ENCODE measurements at places on chromosomes 5 and 9. TPM values are rescaled to one million over a fixed set of nuclear protein-coding genes. Genes with fewer than 3 reads are reported as not detected.

Gene SELENOP
- 56.9 TPM for total RNA-seq

Gene NTRK2
- total RNA-seq, result not detected

Gene IPPK
- 12.5 TPM for total RNA-seq

Gene PCDHGA6
- total RNA-seq, result not detected

Gene MAPKAP1
- 137 TPM for total RNA-seq

Gene FRMD3
- 0.10 TPM for total RNA-seq

Gene PGM5
- 0.14 TPM for total RNA-seq

Gene TMEM252
- not detected for total RNA-seq

Gene PCDHB8
- not detected for total RNA-seq

Gene PHF24
- total RNA-seq, result 0.37 TPM

Gene GPR151
- total RNA-seq, result 0.07 TPM

Gene GRIN1
- total RNA-seq, result 0.52 TPM

Gene ITGA1
- total RNA-seq, result 2.6 TPM

Gene SPATA31D4
- not detected for total RNA-seq

Gene TAF1L
- total RNA-seq, result not detected

Gene PCDHB16
- total RNA-seq, result 0.07 TPM

Gene DBH
- not detected for total RNA-seq

Gene MEF2C
- total RNA-seq, result 3.4 TPM

Gene COL23A1
- 18.0 TPM for total RNA-seq

Gene ORM2
- 2.2 TPM for total RNA-seq

Gene CMBL
- 5.3 TPM for total RNA-seq

Gene EQTN
- 2.1 TPM for total RNA-seq

Gene GARNL3
- 6.7 TPM for total RNA-seq

Gene MARVELD2
- 15.6 TPM for total RNA-seq

Gene SRD5A1
- total RNA-seq, result 27.7 TPM

Gene PKD2L2
- total RNA-seq, result not detected

Gene CACNA1B
- 2.3 TPM for total RNA-seq

Gene RUSC2
- 12.3 TPM for total RNA-seq
